Effector memory CD8-positive, alpha-beta T cell (primary cell): ENCODE measurements at places on chromosomes 13 and 19.

DNA sequence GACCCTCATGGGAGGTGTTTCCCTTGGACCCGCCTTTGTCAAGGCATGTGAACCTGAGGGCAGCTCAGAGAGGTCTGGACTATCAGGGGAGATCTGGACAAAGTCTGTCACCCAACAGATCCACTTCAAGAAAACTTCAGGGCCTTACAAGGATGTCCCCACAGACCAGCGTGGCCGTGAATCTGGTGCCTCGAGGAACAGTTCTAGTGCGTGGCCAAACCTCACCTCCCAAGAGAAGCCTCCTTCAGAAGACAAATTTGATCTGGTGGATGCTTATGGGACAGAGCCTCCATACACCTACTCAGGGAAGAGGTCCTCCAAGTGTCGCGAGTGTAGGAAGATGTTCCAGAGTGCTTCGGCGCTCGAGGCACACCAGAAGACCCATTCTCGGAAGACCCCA lies 11.5 kb downstream of the ZSCAN22 start:
- no peak for DNase-seq

DNA sequence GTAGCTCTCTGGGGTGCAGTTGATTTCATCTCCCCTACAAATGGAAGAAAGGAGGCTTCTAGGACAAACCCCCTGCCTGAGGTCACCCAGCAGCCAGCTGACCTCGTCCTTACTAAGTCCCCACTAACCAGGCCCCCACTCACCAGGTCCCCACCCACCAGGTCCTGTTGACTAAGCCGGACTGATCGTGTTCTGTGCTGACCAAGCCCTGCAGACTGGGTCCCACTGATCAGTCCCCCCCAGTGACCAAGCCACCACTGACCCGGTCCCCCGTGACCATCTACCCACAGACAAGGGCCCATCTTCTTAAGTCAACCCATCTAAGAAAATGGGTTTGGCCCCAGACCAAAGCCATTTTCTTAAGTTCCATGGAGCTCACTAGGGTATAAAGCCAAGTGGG lies 36.8 kb upstream of the TPM4 start:
- DNase-seq: no peak

DNA sequence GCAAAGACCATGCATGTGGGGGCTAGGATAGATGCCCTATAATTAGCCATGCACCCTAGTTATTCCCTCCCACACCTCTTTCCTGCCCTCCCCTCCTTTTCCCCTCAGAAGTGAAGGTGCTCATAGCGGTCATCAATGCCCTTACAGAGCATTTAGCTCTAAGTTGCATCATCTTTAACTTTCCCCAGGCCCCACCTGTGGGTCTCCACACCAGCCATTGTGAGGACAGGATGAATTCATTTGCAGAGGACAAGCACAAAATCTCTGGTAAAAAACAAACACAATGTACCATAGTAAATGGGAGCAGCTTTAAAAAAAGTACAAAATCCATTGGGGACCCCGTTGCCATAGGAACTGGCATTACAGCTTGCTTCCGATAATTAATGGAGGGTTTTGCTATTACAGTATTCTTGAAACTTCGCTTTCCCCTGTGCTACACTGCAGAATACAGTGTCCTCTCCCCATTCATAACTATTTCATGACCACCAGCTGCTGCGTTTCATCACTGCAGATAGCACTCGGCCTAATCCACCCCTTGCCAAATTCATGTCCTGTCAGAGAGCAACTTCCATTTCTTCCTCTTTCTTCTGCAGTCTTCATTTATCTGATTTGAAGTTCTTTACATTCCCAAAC lies 110.5 kb downstream of the ZDHHC20 start:
- no peak for DNase-seq

- DNase-seq: no peak
These were observed 5.5 kb downstream of the NANOS3 start for GRCh38 chr19:13882419-13882795.

- no peak for DNase-seq
These were observed 2.1 kb downstream of the CCDC106 start for GRCh38 chr19:55650126-55650557.

DNA sequence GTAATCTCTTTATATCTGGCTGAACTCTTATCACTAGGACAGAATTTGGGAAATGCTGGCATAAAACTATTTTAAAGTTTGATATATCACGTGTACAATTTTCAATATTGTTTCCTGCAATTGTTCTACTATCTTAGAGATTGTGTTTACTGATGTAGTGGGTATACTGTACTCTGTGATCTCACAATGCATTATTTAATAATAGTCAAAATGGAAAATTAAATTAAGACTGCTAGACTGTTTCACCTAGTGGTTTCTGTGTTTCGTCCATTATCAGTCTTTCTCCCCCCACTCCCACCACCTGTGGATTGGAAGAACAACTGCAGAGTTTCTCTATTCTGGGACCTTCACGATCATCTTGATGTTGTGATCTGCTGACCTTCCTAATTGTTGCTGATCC lies 449.2 kb upstream of the SLC10A2 start:
- DNase-seq: no peak

DNA sequence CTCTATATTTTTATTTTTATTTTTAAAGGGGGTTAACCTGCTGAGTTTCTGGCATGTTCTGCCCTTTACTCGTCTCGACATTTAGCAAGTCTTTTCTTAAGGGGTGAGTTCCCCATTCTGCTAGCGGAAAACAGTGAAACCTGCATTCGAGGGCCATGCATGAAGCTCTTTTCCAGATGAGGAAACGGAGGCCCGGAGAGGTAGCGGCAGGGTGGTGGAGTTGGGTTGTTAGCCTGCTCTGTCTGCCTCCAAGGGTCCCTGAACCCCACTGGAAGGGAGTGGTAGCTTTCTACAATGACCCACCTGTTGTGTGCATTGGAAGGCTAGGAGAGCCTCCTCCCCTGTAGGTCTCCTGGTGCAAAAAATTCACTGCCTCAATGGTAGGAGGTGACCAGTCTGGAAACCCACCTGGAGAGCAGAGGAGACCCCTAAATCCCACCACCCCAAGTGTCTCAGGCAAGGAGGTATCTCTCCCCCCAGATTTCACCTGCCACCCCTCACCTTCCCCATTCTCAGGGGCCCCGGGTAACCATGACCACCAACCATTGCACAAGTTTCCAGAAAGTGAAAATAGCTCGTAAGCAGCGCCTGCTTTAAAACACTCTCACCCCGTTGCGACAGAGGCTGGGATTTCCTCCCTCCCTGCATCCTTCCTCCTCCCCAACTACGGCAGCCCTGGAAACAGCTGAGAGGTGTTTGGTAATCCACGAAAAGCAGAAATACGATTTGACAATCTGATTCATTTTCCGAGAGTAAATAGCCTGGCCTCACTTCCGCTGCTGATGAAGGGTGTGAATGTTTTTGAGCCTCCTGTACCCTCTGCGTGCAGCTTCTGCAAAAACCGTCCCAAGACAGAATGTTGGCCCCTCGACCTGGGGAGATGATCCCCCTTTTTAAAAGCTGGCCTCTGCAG lies 3.5 kb downstream of the KLF2 start:
- DNase-seq: peak; percentile 60

- DNase-seq: no peak
These were observed 862.1 kb upstream of the MIR17HG start for GRCh38 chr13:90485436-90485835.

DNA sequence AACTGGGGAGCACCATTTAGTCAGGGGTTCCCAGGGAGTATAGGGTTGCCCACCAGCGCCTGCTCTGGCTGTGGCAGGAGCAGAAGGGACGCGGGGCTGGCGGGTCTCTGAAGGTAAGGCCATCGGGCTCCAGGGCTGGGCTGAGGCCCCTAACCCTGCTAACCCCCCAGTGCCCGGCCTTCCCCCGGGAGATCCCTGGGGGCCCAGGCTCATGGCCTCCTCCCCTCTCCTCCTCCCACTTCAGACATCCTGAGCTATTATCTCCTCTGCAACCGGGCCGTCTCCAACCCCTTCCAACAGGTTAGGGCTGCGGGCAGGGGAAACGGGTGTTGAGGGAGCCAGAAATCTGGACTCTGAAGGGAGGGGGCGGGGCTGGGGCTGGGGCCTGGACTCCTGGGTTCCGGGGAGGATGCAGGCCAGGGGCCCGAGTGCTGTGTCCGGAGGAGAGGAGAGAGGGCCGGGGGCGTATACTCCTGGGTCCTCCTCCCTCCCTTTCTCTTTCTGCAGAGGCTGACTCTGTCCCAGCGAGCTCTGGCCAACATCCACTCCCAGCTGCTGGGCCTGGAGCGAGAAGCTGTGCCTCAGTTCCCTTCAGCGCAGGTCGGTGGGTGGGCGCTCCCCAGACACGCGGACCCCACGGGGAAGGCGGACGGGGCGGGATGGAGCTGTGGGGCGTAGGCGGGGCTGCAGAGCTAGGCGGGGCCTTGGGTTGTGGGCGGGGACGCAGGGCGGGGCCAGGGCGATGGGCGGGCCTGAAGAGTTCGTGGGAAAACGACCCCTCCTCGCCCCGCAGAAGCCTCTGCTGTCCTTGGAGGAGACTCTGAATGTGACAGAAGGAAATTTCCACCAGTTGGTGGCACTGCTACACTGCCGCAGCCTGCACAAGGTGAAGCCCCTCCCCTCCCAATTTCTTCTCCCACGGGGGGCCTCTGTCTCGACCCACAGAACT lies 15.3 kb downstream of the TTYH1 start:
- no peak for DNase-seq

DNA sequence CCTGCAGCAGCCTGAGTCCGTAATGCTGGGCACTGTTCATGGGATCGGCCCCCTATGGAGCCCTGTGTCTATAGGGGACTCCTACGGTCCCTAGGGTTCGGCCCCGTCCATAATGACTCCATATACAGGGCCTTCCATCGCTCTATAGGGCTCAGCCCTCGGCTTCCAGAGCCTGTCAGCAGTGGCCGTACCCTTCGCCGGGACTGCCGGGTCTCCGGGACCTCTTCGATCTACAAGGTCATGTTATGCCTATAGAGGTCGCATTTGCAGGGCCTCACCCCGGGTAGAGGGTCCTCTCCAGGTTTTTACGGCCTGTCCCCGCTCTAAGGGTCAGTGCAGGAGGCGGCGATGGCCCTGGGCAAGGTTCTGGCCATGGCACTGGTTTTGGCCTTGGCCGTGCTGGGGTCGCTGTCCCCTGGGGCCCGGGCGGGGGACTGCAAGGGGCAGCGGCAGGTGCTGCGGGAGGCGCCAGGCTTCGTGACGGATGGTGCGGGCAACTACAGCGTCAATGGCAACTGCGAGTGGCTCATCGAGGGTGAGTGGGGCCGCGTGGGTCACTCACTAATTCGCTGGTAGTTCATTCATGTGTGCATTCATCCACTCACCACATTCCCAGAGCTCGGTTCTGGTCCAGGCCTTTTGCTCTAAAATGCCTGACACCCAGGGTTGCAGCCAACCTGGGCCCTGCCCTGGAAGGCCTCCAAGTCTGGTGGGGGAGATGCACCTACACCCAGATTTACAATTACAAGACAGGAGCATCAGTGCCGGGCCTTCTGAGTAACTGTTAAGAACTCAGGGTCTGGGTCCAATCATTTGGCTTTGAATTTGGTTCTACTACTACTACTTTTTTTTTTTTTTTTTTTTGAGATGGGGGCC lies 699 bp downstream of the MEGF8 start:
- peak; percentile 13 for DNase-seq

DNA sequence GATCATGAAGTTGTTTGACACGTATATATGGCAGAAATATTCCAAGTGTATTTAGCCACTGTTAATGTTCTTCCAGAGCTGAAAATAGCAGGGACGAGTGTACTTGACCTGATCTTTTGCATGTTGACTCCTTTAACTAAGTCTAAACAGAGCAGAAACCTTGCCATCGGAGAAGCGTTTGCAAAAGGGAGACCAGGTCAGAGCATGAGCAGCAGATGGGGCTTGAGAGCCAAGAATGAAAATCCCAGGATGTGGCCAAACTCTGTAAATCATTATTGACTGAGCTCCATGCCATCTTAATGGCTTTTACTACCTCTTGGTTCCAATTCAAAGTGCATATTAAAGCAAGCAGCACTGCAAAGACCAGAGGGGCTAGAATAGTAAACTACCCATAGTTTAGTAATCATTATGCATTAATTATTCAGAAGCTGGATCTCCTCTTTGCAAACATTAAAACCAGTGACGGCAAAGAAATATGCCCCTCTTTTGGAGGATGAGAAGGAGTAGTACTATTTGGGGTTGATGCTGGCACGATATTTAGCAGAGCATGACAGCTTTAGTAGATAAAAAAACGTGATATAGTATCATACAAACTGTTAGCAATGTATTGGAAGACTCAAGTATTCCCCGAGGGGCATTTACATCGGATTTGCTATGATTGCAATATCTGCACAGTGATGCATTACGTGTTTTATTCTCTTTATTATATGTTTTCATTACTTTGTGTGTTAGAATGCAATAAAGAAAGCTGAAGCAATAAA lies 55.7 kb downstream of the FAM216B start:
- no peak for DNase-seq

GRCh38 chr19:49881672-49882394 lies 4.3 kb downstream of the TBC1D17 start:
- no peak for DNase-seq

GRCh38 chr13:39374741-39375189 lies 228.2 kb downstream of the LHFPL6 start:
- DNase-seq: no peak

- DNase-seq: no peak
These were observed 23.1 kb upstream of the ZNF414 start for GRCh38 chr19:8537099-8537498.

GRCh38 chr13:77532983-77533382 lies 2.5 kb upstream of the SCEL start:
- DNase-seq: no peak

DNA sequence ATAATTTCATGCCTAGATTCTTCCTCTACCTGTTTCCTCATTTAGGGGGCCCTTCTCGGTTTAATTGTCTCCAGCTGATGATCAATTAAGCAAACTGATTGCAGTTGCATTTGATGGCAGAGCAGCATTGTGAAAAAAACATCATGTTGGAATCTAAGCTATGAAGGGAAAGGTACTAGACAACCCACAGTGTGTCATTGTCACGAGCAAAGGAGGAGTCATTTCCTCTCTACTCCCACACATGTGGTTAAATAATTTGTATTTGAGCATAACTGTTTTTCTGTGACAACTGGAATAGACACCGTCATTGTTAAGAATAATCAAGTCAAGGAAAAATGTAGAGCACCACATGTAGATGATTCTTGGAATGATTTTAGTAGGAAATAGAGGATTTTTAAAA lies 240.3 kb downstream of the DCT start:
- no peak for DNase-seq

DNA sequence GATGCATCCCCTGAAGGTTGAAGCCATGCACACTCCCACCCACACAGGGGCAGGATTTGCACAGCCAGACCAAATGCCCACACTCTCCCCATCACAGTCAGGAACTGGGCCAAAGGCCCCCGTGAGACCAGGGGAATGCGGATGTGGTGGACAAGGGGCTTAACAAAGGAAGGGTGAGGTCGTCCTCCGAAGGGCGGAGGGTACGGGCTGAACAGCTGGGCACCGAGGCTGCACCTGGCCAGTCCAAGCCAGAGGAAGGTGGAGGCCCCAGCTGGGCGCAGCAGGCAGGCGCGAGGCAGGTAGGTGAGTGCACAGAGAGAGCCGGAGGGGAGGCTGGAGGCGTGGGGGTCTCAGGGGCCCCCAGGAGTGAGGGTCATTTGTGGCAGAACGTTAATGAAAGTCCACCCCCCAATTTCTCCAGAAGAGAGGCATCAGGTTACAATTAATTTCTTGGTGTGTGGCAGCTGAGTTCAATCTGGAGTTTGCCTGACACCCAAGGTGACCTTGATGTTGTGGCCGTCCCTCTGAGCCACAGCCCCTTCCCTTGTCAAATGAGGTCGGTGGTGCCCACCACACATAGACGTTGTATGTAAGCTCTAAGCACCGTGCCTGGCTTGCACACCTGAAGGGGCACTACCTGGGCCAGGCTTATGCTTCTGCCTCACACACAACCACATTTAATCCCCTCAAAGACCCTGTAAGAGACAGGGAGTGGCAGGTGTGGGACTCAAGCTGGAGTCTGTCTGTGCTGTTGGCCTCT lies 2.9 kb downstream of the KLK15 start:
- DNase-seq: no peak
